ENCODE measurements at places on chromosomes 13 and 19.

GRCh38 chr13:29923554-29924481, 73.4 kb upstream of the UBL3 start:
- DNase-seq, result peak; percentile 77

DNA sequence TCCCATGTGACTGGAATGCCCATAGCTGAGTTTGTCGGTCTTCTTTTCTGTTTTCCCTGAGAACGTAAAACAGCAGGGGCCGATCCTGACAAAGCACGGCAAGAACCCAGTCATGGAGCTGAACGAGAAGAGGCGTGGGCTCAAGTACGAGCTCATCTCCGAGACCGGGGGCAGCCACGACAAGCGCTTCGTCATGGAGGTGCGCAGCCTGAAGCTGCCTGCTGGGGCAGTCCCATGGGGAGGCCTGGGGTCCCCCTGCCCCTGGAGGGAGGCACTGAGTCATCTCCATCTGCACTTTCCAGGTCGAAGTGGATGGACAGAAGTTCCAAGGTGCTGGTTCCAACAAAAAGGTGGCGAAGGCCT, 18.2 kb upstream of the QTRT1 start:
- DNase-seq, result no peak

DNA sequence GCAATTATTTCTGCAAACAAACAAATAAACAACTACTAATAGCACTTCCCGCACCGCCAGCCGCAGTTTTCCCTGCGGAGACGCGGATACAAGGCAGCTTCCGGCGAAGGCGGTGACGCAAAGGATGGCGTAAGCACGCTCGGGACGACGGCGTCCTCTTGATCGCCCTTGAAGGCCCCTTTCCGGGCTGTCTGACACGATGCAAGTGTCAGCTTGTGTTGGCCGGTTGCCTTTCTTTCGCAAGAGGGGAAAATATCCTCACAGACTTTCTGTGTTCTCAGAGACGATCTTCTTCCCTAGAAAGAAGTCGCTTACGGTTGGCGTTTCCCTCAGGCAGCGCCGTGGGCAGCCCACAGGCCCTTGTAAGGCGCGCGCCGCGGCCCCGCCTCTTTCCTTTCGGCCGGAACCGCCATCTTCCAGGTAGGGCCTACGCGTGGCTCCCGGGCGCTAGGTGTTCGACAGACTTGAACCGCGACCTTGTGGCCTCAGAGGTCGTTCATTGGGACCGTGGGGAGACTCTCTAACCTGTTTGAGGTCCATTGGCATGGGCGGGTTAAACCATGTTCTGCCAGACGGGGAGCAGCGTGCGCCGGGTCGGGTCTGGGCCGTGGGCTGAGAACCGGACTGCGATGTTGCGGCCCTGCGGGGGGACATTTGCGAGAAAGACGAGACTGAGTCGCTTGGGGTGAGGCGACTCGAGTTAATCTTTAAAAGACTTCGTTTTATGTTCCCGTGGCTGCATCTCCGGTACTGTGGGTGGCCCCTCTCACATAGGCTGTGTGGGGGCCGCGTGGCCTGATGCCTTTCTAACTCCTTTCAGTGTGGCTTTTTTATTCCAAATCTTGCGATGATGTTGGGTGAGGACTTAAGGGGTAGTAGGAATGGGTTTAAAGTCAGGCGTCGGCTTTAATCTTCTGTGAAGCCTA, at the start of gene RPL21:
RPL21 (plus strand) TSS at position 393 of the 926 bp plus-strand sequence. CDS start 2,219 bp downstream, outside the sequence.
- DNase-seq, result peak; percentile 99

DNA sequence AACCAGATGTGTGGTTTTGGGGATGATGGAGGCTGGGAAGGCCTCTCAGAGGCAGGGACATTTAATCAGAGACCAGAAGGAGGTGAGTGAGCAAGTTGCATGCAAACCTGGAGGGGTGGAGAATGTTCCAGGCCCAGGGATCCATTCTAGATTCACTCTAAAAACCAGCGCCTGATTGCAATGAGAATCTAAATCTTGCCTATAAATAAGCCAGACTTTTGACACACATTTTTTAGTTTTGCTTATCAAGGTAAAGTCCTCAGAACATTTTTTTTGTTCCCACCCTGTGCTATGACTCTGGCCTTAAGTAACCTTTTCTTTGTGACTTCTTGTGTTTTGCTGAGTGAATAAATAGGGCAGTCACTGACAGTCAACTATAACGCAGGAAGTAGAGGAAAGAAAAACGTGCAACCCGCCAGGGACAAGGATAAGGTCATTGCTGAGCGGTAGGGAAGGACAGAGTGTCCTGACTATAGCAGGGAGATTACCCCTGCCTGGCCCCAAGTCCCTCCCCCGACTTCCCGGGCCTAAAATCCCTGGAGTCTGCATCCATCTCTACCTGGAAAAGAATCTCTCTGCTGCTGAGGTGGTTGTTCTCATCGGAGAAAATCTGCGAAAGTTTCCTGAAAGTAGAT, 14.4 kb downstream of the RGL3 start:
- no peak for DNase-seq

GRCh38 chr19:10699650-10700335, 1.4 kb upstream of the QTRT1 start:
- no peak for DNase-seq

DNA sequence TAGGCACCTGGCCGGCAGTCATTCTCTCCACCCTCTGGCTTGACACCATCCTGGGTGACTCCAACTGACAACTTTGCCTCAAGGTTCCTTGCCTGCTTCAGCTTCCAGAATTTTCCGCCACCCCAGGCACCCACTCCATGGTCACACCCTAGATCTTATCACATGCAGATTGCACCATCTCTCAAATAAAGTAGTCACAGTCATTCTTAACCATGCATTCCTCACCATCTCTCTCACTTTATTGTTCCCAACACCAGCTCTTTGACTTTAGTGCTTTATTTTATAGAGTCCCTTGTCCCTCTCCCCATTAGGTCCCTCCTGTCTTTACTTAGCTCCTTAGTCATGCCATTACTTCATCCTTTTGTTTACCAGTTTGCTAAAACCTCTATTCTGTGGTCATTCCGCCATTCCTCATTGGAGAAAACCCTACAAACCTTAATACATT, 351.7 kb downstream of the SPRY2 start:
- DNase-seq, result no peak

Measured in right lung (tissue), 10 donors.